ENCODE measurements at places on chromosomes 6 and 20.

DNA sequence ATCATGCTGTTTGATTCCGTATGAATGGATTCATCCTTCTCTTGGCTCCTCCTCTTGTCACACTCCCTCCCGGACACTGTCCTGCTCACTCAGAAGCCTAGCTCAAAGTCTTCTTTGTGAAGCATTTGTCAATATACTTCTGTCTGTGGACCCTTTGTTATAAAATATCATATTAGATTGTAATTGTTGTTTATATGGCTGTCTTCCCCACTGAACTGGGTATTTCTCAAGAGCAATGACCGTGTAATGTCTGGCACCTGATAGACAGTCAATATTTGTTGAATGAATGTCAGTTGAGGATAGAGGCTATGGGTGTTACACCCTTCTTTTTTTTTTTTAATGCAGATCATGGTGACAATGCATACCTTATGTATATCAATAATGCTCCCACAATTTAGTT, 335.3 kb downstream of the SOX4 start:
- no peak for DNase-seq

DNA sequence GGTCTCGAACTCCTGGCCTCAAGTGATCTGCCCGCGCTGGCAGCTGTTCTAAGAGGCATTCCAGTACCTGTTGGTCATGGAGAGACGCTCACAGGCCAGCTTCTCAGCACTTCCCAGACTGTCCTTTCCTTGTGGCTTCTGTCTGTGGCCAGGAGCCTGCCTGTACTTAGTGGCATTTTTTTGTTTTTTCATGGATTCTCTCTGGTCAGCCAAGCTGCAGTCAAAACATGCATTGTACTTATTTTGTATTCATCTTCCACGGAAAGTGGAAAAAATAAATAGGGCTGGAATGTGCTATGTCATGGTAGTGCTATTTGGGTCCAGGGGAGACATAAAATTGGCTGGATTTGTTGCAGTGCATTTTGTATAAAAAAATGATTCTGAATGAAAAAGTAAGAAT, 29.1 kb downstream of the ZDHHC14 start:
- DNase-seq: no peak

DNA sequence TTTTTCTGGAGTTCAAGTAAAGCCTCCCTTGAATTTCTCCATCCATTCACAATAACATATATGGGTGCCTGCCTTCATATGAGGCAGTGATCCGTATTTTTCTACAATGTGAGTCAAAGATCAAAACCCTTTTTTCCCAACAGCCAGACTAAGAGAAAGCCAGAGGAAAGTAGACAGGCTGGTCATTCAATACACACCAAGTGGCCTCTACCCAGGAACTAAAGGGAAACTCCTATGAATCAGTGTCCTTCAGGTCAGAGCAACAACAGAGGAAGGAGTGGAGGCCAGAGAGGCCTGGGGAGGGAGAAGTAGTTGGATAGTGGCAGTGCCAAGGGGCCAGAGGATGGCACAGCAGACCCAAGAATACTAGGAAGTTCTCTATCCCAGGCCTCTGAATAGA, 23.8 kb downstream of the SIM1 start:
- no peak for DNase-seq

- DNase-seq: no peak
Measured at GRCh38 chr20:57396984-57397692, 5.9 kb downstream of the RBM38 start.

- DNase-seq: peak; percentile 81
Measured at GRCh38 chr20:50635676-50636600, 55.4 kb downstream of the RIPOR3 start.

GRCh38 chr6:139369568-139370282, 4.7 kb downstream of the CITED2 start:
- DNase-seq: peak; percentile 33

DNA sequence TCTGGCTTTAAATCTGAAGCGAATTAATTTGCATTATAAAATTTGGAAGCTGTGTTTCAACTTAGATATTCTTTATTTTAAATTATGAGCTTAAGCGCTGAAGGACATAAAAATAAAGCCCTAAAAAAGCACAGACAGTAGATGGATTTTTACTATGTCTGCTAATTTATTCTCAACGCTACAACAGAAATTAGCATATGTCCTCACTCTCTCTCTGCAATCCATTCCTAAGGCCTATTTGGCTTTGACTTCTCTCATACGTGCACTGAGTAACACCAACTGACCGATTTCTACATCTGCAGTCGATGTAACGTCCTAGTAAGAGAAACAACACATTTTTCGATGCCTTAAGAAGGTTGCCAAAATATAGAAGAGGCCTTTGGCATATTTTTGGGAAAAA, 23.7 kb downstream of the HEBP2 start:
- DNase-seq: no peak

DNA sequence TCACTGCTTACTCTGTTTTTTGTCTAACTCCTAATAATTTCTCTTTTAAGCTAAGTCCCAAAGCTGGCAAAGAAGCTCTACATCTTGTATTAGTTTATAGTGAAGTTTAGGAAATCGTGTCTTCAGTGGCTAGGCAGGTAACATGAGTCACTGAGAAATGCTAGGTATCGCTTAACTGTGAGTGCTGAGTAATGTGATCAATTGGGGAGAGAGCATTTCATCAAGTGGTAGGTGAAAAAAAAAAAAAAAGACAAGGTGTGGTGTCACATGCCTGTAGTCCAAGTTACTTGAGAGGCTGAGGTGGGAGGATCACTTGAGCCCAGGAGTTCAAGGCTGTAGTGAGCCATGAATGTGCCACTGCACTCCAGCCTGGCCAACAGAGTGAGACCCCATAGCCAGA, 125.3 kb downstream of the FAM83B start:
- no peak for DNase-seq

GRCh38 chr6:45970326-45970725, 45.3 kb downstream of the CLIC5 start:
- DNase-seq: no peak

GRCh38 chr6:25138934-25139415, 140.2 kb upstream of the CARMIL1 start:
- peak; percentile 29 for DNase-seq

DNA sequence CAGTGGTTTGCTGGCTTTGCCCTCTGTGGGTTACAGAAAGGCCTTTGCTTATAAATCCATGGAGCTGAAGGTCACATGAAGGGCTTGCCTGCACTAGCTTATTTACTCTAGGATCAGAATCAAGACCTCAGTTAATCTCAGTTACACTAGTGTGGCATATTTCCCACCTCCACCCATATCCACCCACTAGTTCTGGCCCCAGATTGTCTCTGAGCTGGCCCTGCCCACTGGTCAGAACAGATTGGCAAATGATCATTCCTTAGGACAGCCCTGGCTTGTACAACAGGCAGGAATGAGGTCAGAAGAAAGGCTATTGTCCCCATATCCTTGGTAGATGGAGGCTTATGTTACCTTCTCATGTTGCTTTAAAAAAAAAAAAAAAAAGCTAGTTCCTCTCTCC, 33.3 kb upstream of the SASH1 start:
- DNase-seq: no peak

GRCh38 chr20:2986466-2986865, 57.0 kb upstream of the GNRH2 start:
- no peak for DNase-seq

- no peak for DNase-seq
Measured at GRCh38 chr6:160218810-160219209, 39.8 kb downstream of the SLC22A2 start.

GRCh38 chr6:72781624-72782023, 159.8 kb downstream of the KCNQ5 start:
- DNase-seq: no peak

All from GM10248 (cell line).